Progenitor cell of endocrine pancreas (in vitro differentiated cells): ENCODE measurements at places on chromosomes 2 and 18.

DNA sequence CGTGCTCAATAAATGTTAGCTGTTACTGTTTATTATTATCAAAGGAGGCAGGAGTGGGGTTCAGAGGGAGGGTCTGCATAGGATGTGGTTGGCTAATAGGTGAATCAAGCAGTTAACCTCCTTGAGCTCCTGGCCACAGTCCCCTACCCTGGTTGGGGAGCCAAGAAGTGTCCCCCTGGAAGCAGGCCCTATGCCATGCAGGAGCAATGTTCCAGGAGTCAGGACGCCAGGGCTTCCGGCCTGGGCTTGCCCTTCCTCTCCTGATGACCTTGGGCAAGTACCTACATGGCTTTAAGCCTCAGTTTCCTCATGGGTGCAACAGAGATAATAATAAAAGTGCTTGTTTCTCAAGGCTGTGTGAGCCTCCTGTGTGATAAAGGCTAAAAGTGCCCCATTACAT is 84.9 kb downstream of the DYSF start:
- no peak for DNase-seq

- DNase-seq: no peak
Observed at GRCh38 chr2:237350597-237350996, 63.4 kb downstream of the COL6A3 start.

GRCh38 chr2:56624181-56624580 is 440.4 kb downstream of the CCDC85A start:
- DNase-seq: no peak

DNA sequence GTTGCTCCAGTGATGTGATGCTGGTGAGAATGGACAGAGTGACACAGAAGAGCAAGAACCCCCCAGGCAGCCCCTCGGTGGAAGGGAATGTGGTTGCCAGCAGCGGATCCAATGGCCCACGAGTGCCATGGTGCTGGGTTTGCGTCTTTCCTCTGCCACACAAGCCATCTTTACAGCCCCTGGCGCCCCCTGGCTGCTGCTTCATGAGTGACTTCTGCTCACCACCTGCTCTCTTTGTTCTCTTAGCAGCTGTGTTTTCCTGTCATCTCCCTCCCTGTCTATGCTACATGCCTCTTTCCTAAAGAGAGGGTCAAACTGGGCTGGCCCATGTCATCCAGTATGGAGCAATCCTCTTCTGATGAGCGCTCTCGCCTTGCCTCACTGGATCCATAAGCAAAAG is 300.0 kb upstream of the SMIM21 start:
- peak; percentile 20 for DNase-seq

- no peak for DNase-seq
Observed at GRCh38 chr18:9494778-9495331, 19.5 kb downstream of the RALBP1 start.

DNA sequence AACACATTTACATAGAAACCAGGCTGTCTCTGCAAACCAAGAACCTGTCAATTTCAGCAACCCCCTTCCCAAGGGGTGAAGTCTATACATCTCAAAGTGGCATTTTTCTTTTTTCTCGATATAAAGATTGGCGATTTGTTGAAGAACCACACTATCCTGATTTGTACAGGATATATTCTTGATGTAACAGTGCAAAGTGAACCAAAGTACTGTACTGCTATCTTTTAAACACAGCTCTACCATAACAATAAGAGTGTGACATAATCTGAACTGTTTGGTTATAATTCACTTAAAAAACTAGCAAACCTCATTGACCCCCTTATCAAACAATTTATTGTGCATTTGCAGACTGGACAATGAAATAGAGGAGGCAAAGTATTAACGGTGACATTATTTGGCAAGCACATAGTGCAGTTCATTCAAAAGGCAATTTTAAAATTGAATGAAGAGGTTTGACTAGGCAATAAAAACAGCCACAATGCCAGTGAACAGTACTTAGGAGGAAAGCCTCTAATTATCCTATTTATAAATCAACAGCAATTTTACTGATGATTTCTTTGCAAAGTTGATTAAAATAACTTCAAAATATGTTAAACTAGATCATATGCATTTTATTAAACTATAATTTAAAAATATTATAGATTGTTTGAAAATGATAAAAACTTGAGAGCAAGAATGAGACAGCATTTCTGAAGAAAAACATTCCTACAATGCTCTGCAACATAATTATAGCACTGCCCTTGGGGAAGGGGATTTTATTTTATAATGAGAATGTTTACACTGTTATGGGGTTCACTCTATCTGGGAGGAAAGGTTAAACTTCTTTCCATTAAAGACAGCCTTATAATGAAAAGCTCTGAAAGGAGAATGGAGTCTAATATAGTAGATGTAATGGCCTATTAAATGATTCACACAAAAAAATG is 440.9 kb downstream of the ZEB2 start:
- DNase-seq: no peak

DNA sequence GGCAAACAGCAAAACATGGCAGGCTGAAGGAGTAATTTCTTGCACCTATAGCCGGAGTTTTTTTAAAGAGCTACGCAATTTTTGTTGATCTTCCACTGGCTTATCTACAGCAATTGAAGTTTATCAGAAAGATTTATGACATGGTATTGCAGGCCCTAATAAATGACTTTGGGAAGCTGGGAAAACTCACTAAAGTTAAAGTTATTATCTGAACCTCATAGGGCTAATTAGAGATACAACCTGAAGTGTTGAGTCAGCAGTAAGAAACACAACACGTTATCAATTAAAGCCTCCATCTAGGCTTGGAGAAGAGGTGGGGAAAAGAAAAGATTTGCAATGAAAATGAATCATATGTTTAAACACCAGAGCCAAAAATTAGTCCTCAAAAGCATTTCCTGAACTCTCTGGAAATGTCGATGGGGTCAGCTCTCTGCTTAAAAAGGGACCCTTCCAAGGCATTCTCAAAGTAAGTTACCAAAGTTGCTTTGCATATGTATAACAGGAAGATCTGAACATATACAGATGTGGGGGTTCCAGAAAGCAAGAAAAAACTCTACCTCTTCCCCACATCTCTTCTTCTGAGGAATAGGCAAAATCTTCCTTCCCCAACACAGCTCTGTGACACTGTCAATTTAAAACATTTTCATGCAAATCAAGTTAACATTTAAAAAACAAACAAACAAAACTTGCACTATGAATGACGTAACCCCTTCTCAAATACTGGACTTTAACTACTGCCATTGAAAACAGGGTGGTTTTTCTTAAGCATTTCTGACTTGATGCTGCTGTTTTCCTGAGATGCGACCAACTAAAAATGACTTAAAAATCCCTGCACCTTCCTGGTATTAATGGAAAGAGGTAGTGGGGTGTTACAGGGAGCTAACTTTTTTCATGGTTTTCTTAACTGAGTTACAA is 915.6 kb downstream of the NRXN1 start:
- no peak for DNase-seq

GRCh38 chr2:11234309-11234708 is 79.0 kb downstream of the SLC66A3 start:
- no peak for DNase-seq

- no peak for DNase-seq
Observed at GRCh38 chr2:179051250-179051649, 1.3 kb upstream of the CCDC141 start.

DNA sequence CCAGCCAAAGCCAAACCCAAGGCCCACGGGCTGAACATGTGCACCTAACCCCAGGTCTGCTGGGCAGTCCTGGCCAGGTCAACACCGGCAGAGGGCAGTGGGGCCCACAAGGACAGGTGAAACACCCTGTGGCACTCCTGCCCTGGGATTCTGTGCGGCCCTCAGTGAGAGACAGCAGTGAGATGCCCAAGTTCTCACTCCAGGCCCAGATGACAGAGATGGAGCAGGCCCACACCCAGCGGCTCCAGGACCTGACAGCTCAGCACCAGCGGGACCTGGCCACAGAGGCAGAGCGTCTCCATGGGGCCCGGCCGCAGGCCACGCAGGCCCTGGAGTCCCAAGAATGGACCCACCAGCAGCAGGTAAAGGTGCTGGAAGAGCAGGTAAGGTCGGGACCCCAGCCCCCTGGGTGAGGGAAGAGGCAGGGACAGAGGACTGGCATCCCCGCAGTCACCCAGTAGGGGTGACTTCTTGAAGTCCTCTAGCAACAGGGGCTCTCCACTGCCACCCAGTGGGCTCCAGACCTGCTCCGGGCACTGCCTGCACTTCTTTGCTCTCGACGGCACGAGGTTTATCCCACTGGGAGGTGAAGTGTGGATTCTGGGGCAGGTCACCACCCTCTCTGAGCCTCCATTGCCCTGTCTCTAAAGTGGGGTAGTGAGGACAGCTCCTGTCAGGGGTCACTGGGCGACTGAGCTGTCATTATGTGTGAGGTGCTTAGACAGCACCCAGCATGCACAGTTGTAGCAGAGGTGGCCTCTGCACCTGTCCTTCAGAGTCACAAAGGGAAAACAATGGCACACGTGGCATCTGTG is 8.8 kb upstream of the SNED1 start:
- no peak for DNase-seq

DNA sequence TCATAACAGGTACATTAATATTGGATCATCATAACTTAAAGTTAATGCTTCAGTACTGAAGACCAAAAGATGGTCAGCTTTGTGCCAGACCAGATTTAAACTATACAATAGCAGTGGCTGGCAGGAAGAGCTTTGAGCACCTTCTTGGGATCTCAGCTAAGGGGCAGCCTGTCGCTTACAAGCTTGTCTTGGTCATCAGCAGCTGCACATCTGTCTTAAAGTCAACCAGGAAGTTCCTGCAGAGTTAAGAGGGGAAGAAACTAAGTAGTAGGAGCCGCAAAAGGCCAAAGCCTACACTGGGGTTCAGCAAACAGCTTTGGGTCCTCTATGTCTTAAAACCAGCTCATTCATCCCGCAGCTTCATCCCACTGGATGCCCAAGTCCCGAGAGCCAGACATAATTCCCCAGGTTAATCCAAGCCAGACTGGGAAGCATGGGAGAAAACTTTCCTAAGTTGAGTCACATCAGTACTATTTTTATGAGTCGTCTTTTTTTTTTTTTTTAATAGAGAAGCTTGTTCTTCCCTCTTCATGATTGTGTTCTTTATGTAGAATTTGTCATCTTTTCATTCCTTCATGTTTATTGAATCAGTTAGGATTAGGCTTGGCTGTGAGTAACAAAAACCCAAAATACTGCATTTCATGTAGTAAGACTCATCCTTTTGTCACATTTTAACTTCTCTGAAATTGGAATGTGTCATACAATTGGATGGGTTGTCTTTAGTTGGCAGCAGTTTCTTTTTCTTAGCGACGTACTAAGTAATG is 59.3 kb downstream of the SERTAD2 start:
- DNase-seq: no peak

DNA sequence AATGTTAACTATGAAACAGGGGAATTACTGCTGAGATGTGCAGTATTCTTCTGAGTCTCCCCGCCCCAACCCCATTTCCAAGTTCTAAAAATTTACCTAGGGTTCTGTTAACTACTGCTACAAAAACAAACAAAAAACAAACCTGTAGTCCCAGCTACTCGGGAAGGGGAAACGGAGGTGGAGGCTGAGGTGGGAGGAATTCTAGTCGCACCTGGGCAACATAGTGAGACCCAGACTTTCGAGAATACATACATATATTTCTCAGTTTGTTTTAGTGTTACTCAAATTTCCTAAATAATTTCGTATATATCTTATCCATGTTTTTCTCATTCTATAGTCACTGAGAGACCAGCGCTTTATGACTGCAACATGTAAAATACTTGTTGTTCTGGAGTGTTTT is 989 bp downstream of the STAM2 start:
- DNase-seq: no peak

DNA sequence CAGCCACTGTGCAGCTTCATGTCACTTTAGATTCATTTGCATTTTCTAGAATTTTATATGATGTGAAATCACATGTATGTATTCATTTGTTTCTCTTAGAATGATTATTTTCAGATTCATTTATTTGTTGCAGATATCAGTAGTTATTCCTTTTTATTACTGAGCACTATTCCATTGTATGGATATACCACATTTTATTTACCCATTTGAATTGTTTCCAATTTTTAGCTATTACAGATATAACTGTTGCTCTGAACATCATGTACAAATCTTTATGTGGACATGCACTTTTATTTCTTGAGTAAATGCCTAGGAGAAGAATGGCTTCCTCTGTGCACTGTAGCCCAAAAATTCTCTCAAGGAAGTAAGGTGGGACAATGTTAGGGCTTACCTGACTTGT is 767.8 kb upstream of the FANCL start:
- DNase-seq: no peak

DNA sequence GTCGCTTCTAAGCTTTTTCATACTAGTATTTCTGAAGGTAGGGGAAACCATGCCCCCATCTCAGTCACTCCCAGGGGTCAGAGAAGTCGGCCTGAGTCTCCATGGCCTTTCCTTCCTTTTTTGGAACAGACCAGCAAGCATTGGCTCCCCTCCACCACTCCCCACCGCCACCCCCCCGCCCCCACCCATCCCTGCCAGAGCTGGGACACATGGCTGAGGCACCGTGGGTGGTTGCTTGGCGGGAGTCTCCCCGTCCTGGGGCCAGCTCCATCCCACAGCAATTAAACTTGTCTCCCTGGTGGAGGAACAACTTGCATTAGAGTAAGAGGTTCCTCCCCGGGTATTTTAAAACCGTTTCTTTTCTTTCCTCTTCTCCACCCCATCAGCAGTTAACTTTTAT is 100.8 kb upstream of the TFPI start:
- DNase-seq: no peak

DNA sequence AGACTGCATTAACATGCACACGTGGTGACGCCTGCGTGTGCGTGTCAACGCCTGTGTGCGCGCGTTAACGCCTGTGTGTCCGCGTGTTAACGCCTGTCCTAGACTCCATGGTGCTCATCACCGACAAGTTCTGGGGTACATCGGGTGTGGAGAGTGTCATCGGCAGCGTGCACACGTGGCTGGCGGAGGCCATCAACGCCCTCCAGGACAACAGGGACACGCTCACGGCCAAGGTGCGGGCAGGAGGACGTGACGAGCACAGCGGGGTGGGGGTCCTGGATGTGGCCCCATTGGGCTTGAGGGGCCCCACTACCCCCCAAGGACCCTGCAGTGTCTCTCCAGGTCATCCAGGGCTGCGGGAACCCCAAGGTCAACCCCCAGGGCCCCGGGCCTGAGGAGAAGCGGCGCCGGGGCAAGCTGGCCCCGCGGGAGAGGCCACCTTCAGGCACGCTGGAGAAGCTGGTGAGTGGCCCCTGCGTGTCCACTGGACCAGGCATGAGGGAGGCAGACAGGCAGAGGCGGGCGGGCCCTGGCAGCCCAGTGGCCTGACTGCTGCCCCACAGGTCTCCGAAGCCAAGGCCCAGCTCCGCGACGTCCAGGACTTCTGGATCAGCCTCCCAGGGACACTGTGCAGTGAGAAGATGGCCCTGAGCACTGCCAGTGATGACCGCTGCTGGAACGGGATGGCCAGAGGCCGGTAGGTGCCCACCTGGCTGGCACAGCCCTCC is 29.2 kb downstream of the GPC1 start:
- DNase-seq: peak; percentile 8
